ENCODE measurements at places on chromosomes 6 and 20.

GRCh38 chr6:31758281-31758680 is 4.2 kb upstream of the SAPCD1 start:
- no peak for DNase-seq

DNA sequence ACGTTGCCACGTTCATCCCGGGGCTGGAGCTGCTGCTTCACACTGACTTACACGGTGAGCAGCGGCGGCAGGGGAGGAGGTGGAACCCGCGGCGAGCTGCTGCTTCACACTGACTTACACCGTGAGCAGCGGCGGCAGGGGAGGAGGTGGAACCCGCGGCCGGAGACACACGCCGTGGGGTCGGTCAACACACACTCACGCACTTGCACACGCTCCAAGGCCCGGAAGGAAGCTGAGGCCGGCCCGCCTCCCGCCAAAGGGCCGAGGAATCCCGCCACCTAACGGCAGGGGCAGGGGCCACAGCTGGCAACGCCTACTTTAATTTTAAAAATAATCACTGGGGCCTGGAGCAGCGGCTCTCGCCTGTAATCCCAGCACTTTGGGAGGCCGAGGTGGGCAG is 94.4 kb upstream of the FOXC1 start:
- no peak for DNase-seq

- peak; percentile 76 for DNase-seq
These were observed 21.3 kb downstream of the TNXB start for GRCh38 chr6:32087574-32088486.

DNA sequence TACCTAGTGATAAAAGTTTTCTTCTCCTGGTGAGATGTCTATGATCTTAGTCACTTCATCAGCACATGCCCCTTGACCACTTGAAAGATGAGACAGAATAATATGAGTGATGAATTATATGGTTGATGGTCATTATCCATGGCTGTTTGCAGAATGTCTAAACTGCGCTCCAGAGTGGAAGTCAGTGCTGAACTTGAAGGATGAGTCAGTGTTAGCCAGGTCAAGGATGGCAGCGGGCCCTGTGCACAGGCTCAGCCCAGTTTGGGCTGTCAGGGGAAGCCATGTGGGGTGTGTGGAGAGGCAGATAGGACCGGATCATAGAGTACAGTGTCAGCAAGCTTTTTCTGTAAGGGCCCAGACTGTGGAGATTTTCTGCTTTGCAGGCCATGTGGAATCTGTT is 67.2 kb upstream of the KIF25 start:
- no peak for DNase-seq

GRCh38 chr6:131755597-131755996 is 44.8 kb upstream of the CTAGE9 start:
- DNase-seq = no peak

GRCh38 chr6:159110748-159111147 is 58.5 kb upstream of the FNDC1 start:
- DNase-seq = no peak

DNA sequence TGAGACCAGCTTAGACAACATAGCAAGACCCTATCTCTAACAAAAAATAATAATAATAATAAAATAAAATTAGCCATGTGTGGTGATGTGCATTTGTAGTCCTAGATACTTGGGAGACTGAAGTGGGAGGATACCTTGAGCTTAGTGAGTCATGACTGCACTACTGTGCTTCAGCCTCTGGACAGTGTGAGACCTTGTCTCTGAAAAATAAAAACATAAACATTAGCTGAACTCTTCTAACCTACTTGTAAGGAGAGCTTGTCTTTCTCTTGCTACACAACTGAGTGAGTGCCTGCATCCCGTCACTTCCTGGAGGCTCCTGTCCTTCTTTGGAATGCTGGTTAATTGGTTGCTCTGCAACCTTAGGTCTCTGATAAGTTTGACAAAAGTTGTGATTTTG is 5.1 kb upstream of the DBNDD2 start:
- DNase-seq = no peak

- DNase-seq = no peak
These were observed 41.7 kb downstream of the LRRN4 start for GRCh38 chr20:6012179-6012578.

DNA sequence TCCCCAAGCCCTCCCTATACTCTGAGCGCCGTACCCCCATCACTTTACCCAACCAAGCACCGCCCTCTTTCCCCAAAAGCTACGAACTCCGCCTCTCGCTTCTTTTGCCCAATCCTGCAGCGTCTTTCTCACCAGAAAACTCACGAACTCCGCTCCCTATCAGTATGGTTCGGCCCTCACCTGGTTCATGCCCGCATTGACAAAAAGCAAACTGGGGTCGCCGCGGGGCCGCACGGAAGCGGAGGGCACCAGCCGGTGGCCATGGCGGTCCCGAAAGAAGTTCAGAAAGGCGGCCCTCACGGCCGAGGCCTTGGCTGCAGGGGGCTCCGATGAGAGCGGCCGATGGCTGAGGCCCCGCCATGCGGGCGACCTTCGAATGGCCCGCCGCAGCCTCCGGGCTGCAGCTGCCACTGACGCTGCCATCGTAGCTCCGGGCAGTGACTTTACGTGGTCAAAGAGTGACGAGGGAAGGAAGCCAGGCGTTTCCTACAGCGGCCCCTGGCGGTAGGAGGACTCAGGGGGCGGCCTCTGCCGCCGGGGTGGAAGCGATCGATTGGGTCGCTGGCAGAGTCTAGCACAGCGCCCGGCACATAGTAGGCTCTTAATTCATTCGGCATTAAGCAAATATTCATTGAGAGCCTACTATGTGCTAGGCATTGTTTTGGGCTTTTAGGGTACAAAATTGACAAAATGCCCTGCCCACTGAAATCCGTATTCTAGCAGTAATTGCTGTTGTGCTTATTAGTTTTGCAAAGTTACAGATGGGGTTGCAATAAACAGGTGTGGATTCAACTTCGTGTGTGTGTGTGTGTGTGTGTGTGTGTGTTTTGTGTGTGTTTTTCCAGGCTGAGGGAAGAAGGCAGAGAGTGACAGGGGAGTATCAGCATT is at the start of gene AARS2:
TSS of gene AARS2 (minus strand) at position 447 of the 888 bp plus-strand sequence. CDS start at position 423, 24 bp downstream.
- peak; percentile 88 for DNase-seq

DNA sequence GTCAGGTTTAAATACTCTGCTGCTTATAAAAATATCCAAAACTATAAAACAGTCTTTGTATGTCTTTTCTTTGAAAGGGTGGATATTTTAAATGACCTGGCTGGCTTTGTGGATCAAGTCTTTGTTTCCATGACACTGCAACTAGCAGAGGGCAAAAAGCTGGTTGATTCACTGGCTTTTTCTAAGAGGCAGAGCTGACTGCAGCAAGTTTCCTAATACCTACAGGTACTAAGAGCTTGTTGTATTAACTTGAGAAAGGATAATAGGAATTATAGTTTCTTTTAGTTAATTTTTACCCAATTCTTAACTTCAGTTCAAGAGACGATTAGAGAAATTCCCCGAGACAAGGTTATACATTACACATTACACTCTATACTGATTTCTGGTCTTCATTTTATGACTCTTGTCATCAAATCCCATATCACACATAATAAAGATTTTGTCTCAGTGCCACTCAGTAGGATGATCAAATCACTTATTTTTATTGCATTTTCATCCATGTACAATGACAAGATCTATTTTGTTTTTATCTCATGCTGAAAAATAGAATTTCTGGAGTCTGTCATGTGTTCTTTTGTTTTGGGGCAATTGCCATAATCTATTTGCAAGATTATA is 120.1 kb upstream of the RIMS1 start:
- no peak for DNase-seq

GRCh38 chr6:35310265-35310831 is 12.7 kb downstream of the DEF6 start:
- DNase-seq = no peak

GRCh38 chr6:167103041-167103891 is 19.6 kb upstream of the CCR6 start:
- DNase-seq = no peak

DNA sequence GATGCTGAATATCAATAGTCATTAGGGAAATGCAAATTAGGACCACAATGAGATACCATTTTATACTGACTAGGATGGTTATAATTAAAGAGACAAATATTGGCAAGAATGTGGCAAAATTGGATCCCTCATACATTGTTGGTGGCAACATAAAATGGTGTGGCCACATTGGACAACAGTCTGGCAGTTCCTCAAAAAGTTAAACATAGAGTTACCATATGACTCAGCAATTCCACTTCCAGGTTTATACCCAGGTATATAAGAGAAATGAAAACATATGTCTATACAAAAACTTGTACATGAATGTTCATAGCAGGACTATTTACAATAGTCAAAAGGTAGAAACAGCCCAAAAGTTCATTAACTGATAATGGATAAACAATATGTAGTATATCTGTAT is 2.0 kb upstream of the CRIP3 start:
- DNase-seq = no peak

- no peak for DNase-seq
These were observed 100.1 kb upstream of the FRMD1 start for GRCh38 chr6:168179133-168179532.

GRCh38 chr6:112562301-112563231 is 215.4 kb downstream of the RFPL4B start:
- no peak for DNase-seq

GRCh38 chr6:122704066-122704465 is 75.5 kb upstream of the FABP7 start:
- DNase-seq = no peak

- no peak for DNase-seq
These were observed 61.9 kb downstream of the UNC5CL start for GRCh38 chr6:40977085-40977484.

DNA sequence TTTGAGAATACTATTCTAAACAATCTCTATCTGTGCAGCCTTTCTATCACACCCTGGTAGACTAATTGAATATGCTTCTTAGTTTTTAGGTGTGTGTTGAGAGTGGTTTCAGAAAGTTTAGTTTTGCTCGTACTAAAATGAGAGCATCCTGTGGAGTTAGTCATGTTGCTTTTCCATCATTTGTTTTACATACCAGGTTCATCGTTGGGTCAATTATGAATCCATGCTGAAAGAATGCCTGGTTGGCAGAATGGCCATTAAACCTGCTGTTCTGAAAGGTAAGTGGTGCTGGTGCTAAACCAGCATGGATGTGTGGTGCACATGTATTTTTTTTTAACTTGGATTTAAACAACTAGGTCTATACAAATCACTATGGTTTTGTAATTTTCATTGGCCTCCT is 49.3 kb downstream of the CYB5R4 start:
- DNase-seq = no peak

DNA sequence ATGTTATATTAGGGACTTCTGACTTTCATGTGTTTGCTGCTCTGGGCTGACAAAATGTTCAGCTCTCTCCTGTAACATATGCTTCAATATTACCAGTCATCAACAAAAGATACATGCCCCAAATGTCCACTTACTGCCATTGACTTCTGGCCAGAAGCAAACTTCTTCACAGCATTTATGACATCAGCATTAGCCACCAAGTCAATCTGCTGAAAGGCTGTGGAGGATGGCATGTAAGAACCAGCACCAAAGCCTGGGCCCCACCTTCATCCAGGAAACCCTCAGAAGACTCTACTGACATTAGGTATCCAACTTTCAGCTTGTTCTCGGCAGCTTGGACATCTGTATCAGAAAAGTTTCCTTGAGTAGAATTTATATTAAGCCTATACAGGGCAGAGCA is 595.5 kb downstream of the COL12A1 start:
- no peak for DNase-seq

- DNase-seq = no peak
These were observed 43.4 kb downstream of the CLVS2 start for GRCh38 chr6:123039431-123039830.

DNA sequence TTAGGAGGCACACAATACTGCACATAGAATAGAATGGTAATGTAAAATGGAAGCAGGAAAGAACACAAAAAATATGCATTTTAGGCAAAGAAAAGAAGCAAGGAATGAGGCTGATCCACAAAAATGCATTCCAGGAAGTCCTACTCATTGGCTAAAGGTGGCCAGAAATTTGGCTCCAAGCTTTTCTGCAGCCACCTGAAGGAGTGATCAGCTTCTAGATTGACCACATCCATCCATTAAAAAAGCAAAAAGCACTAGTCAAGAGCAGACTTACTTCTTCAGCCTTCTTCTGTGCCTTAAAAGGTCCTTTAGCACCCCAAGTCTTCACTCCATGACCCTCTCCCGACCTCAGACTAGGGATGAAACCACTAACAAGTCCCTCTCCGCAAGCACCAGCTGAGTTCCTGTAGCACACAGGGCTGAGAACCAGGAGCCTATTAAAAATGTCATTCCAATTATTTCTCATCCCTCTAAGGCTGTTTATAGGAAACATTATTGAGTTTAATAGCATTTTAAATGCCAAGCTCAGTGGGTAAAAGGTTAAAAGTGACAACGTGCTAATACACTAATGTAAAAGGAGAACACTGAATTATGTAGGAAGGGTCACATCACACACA is 36.5 kb downstream of the TRAM2 start:
- no peak for DNase-seq

GRCh38 chr6:17038316-17038715 is 63.5 kb upstream of the STMND1 start:
- DNase-seq = no peak

GRCh38 chr6:7060769-7061516 is 46.8 kb upstream of the RREB1 start:
- no peak for DNase-seq

DNA sequence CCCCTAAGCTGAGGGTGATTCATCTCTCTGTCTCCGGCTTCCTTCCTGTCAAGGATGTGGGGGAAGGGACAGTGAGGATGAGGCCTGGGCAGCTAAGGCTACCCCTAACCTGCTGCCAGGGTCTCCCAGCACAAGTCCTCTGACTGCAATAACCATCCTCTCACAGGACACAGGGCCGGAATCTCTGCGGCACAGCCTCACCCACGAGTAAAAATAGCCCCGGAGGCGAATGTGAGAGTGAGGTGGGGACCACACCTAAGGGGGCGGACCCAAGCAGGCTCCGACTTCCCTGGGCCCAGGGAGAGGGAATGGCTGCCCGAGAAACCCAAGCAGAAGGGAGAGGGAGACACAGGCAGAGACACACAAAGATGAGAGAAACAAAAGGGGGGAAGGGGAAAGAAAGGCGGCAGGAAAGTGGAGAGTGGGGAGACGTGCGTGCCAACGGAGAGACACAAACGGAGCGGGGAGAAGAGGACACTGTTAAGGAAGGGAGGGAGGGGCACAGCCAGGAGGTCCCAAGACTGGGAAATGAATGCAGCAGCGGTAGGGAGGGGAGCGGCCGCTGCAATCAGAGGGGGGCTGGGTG is 1.4 kb downstream of the CLIC1 start:
- DNase-seq = peak; percentile 51

GRCh38 chr20:21106171-21107017 is at the start of gene LINC00237:
TSS of gene LINC00237 (minus strand) at chr20:21106358.
- DNase-seq = no peak
